ENCODE measurements at places on chromosomes 1 and 21. TPM values are rescaled to one million over a fixed set of nuclear protein-coding genes. Genes with fewer than 3 reads are reported as not detected.

- H3K4me1 ChIP-seq, result peaks cover 10% of the 10 kb centered on the region
- H3K27ac ChIP-seq, result no peak overlapping the region
- DNase-seq, result no peak
- no peak overlapping the region for H3K4me3 ChIP-seq
Observed at GRCh38 chr1:199010492-199010891, 371.7 kb downstream of the PTPRC start.

GRCh38 chr1:171061425-171062143 is 29.1 kb upstream of the FMO3 start:
- no peaks in the 10 kb centered on the region for H3K36me3 ChIP-seq
- no peak overlapping the region for H3K4me3 ChIP-seq
- no peak overlapping the region for H3K27ac ChIP-seq
- no peak for DNase-seq
- H3K27me3 ChIP-seq, result peaks cover 64% of the 10 kb centered on the region

- DNase-seq, result no peak
- no peak overlapping the region for H3K4me3 ChIP-seq
- peak overlapping the region; percentile 38 for H3K27ac ChIP-seq
- no peaks in the 10 kb centered on the region for H3K27me3 ChIP-seq
- H3K4me1 ChIP-seq, result peaks cover 11% of the 10 kb centered on the region
Observed at GRCh38 chr1:39076127-39076798, 50.1 kb downstream of the NDUFS5 start.

GRCh38 chr1:1202831-1203560 is 3.4 kb downstream of the TNFRSF18 start:
- no peaks in the 10 kb centered on the region for H3K36me3 ChIP-seq
- DNase-seq, result no peak
- peaks cover 7% of the 10 kb centered on the region for H3K4me1 ChIP-seq
- H3K27me3 ChIP-seq, result no peaks in the 10 kb centered on the region

- H3K27me3 ChIP-seq, result peaks cover 4% of the 10 kb centered on the region
- H3K4me1 ChIP-seq, result peaks cover 24% of the 10 kb centered on the region
- DNase-seq, result no peak
- H3K4me3 ChIP-seq, result no peak overlapping the region
- no peaks in the 10 kb centered on the region for H3K36me3 ChIP-seq
Observed at GRCh38 chr1:78497201-78497600, 6.4 kb downstream of the PTGFR start.

DNA sequence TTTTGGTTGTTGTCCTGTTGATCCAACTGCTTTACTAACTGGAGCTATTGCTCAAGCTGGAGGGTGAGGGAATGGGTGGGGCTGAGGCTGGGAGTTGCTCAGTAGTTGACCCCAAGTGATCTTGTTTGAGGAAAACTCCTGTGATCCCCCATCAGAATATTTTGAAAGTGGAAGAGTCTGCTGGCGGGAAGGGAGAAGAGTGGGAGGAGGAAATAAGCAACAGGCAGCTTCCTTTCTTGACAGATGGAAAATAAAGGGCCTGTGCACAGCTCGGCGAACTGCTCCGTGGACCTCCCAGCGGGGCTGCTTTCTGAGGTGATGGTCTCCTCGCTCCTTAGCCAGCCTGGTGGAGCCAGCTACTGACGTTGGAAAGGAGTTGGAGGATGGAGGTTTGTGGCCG is 199.1 kb upstream of the LMO4 start:
- no peaks in the 10 kb centered on the region for H3K36me3 ChIP-seq
- H3K4me3 ChIP-seq, result no peak overlapping the region
- DNase-seq, result no peak

GRCh38 chr1:84899969-84900368 is 7.0 kb upstream of the LPAR3 start:
- H3K27ac ChIP-seq, result no peak overlapping the region
- peaks cover 4% of the 10 kb centered on the region for H3K36me3 ChIP-seq
- peaks cover 52% of the 10 kb centered on the region for H3K27me3 ChIP-seq
- no peak for DNase-seq

DNA sequence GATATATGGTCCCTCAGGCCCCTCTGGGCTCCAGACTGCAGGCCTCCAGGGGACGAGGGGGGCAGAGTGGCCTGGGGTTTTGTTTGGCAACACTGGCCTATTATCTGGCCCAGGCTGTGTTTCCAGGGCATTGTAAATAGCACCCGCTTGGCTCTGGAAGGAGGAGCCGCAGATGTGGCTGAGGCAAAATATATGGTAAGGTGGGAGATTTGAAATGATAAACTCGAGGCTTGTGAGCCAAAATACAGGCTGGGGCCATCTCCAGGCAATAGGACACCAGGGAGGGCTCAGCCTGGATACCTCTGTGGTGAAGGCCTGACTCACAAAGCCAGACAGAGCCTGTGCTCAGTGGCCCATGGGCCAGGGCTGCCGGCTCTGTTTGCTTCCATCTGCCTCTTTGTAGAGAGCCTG is 14.0 kb downstream of the NAV1 start:
- no peaks in the 10 kb centered on the region for H3K27me3 ChIP-seq
- no peak for DNase-seq
- H3K4me1 ChIP-seq, result peaks cover 50% of the 10 kb centered on the region
- H3K27ac ChIP-seq, result peak overlapping the region; percentile 9
- no peak overlapping the region for H3K4me3 ChIP-seq

GRCh38 chr1:56378341-56379070 is 200.9 kb downstream of the PLPP3 start:
- DNase-seq, result no peak
- H3K4me1 ChIP-seq, result peaks cover 7% of the 10 kb centered on the region
- no peak overlapping the region for H3K27ac ChIP-seq
- H3K36me3 ChIP-seq, result no peaks in the 10 kb centered on the region
- no peaks in the 10 kb centered on the region for H3K27me3 ChIP-seq

- no peak overlapping the region for H3K4me3 ChIP-seq
- H3K27ac ChIP-seq, result no peak overlapping the region
- no peaks in the 10 kb centered on the region for H3K36me3 ChIP-seq
- H3K27me3 ChIP-seq, result peaks cover 12% of the 10 kb centered on the region
- no peak for DNase-seq
Observed at GRCh38 chr1:2027961-2028583, 8.9 kb downstream of the GABRD start.

- peaks cover 18% of the 10 kb centered on the region for H3K36me3 ChIP-seq
- H3K27ac ChIP-seq, result no peak overlapping the region
- H3K4me1 ChIP-seq, result peaks cover 10% of the 10 kb centered on the region
Observed at GRCh38 chr1:224266915-224267856, 62.8 kb downstream of the NVL start.

DNA sequence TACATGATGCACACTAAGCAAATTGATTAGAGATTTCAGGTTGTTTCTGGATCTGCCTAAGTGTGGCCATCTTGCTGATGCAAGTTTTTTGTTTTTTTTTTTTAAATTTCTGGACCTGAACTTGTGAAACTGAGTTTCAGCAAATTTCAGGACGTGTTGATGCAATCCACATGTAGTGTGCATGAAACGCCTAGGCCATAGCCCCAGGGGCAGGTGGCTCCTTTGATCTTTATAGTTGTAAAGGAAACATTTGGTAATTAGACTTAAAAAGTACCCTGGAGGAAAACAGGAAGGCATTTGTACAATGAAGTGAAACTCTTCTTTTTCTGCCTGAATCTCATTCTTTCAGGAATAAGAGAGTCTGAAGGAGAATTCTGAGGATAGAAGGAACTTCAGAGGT is 162.2 kb upstream of the LHX8 start:
- no peaks in the 10 kb centered on the region for H3K4me1 ChIP-seq
- H3K27ac ChIP-seq, result no peak overlapping the region
- no peaks in the 10 kb centered on the region for H3K27me3 ChIP-seq
- H3K4me3 ChIP-seq, result no peak overlapping the region
- no peak for DNase-seq

DNA sequence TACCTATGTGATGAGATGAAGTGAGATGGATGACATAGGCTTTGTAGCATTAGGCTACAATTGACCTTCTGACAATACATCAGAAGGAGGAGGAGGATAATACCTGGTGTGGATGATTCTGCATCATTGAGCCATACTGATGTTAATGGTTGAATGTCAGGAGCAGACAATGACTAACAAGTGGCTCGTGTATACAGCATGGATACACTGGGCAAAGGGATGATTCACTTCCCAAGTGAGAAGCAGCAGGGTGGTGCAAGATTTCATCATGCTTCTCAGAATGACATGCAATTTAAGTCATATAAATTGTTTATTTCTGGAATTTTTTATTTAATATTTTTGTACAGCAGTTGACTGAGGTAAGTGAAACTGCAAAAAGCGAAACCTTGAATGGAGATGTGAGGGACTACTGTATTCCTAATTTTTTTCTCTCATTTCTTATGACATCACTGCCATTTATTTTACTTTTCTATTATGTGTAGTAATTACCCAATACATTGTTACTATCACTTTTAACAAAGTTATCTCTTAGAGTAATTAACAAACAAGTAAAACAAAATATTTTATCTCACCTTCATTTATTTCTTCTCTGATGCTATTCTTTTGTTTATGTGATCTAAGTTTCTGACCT is 34.4 kb upstream of the COP1 start:
- H3K4me1 ChIP-seq, result peaks cover 1% of the 10 kb centered on the region
- no peaks in the 10 kb centered on the region for H3K36me3 ChIP-seq
- H3K4me3 ChIP-seq, result no peak overlapping the region

- H3K27me3 ChIP-seq, result no peaks in the 10 kb centered on the region
- H3K4me1 ChIP-seq, result no peaks in the 10 kb centered on the region
- H3K27ac ChIP-seq, result no peak overlapping the region
- no peaks in the 10 kb centered on the region for H3K36me3 ChIP-seq
- H3K4me3 ChIP-seq, result no peak overlapping the region
Observed at GRCh38 chr1:5564578-5565257, 427.5 kb downstream of the NPHP4 start.

Gene PLA2G2F
- total RNA-seq, result not detected

Gene PLA2G2D
- not detected for total RNA-seq

Gene RCC2
- total RNA-seq, result 104 TPM

Gene PRAMEF25
- total RNA-seq, result not detected

Gene NKAIN1
- total RNA-seq, result 1.9 TPM

Gene SPRR1A
- total RNA-seq, result not detected

Gene NUF2
- 6.8 TPM for total RNA-seq

Gene SLC44A3
- total RNA-seq, result 3.6 TPM

Gene RPE65
- not detected for total RNA-seq

Gene LORICRIN
- total RNA-seq, result not detected
